ENCODE measurements at places on chromosomes 4 and X.

DNA sequence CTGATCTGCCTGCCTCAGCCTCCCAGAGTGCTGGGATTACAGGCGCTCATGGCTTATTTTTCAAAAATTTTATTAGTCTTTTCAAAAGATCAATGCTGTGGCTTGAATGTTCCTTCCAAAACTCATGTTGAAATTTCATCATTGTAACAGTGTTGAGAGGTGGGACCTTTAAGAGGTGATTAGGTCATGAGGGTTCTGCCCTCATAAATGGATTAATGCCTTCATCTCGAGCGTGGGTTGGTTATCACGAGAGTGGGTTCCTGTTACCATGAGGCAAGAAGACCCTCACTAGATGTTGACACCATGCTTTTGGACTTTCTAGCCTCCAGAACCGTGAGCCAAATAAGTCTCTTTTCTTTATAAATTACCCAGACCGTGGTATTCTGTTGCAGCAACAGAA is 30.3 kb downstream of the EIF2S3 start:
- no peak for DNase-seq

DNA sequence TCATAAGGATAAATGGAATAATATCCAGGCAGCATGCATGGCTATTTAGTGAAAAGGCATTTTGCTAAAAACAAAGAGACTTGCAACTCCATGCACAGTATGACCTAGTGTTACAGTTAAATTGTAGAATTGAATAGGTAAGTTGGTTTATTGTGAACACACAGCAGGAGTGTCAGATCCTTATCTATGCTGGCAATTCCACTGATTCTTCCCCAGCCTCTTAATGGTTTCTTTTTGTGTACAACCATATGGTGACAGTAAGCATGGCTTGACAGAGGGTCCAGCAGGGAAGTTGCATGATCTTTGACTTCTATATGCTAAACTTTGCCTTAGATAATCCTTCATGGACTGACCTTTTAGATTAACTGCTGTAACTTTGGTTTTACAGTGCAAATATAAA is 936.6 kb upstream of the EPHA5 start:
- no peak for DNase-seq

- no peak for DNase-seq
Observed at GRCh38 chrX:130176354-130176776, 4.6 kb downstream of the RAB33A start.

- no peak for DNase-seq
Observed at GRCh38 chr4:83080561-83080960, 34.0 kb downstream of the PLAC8 start.

DNA sequence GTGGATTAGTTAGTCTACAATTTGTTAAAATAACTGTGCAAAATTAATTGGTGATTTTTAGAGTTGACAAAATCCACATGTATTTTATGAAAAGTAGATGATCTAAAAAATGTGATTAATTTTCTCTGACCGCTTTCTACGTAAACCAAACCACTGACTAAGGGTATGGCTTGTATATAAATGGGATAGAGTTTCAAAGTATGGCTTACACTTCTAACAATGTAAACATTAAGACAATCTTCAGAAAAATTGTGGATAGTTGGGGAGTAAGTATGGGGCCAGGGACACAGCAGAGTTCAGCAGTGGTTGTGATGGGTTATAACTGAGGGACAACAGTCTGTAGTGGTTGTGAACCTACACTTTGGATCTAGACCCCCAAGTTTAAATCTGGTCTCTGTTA is 39.8 kb downstream of the GABRA4 start:
- DNase-seq: no peak

Data from stimulated activated CD4-positive, alpha-beta T cell treated with anti-CD3 and anti-CD28 coated beads, Interleukin-12 subunit alpha, Interleukin-12 subunit beta, amount 100 ng/mL, for 4 hours (primary cell).